ENCODE measurements at places on chromosomes 2 and 18.
A peak's percentile ranks its signal among the peaks of the same experiment; 100 is the strongest.

- no peak for DNase-seq
These were observed 75.6 kb downstream of the NDUFA10 start for GRCh38 chr2:239949537-239949936.

DNA sequence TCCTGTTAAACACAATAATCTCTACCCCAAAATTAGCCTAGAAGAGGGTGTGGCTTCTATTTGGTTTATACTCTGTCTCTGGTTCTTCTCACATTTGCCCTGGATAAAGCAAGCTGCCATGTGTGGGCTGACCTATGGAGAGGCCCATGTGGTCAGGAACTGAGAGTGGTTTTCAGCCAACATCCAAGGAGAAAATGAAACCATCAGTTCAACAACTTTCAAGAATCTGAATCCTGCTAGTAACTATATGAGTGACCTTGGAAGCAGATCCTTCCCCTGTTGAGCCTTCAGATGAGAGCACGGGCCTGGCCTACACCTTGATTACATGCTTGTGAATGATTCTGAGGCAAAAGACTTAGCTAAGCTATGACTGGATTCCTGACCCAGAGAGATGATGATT is 11.5 kb upstream of the TRIB2 start:
- DNase-seq = no peak

GRCh38 chr2:122156176-122156890 is 400.9 kb downstream of the TSN start:
- no peak for DNase-seq

GRCh38 chr2:239903210-239903609 is 121.9 kb downstream of the NDUFA10 start:
- DNase-seq = no peak

DNA sequence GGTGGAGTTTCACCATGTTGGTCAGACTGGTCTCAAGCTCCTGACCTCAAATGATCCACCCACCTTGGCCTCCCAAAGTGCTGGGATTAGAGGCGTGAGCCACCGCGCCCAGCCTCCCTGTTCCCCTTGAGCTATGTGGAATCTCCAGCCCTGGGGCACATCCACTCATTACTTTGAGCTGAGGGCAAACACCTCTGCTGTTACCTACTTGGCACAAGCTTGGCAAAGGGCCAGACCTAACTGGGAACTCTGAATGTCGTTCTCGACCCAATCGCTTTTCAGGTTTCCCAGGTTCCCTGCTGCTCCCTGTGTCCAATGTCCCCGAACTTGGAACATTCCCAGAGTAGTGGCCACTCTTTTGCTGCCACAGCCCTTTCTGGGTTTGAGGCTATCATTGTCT is 40.6 kb downstream of the CHST10 start:
- DNase-seq = no peak

DNA sequence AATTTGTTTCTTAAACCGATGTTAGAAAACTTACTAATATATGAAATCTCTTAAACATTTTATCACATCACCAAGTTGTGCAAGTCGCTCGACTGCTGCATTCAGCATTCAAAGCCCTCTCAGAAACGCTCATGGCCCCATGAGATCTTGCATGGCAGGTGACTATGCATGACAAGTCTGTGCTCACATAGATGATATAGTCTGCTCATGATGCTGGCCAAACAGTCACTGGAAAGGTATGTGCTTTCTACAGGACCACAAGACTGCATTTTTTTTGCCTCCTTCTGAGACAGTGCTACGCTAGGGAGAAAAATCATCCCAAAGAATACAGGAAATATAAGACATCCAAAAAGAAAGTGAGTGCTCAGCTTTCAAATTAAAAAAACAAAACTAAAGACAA is 98.3 kb upstream of the ZBTB14 start:
- no peak for DNase-seq

DNA sequence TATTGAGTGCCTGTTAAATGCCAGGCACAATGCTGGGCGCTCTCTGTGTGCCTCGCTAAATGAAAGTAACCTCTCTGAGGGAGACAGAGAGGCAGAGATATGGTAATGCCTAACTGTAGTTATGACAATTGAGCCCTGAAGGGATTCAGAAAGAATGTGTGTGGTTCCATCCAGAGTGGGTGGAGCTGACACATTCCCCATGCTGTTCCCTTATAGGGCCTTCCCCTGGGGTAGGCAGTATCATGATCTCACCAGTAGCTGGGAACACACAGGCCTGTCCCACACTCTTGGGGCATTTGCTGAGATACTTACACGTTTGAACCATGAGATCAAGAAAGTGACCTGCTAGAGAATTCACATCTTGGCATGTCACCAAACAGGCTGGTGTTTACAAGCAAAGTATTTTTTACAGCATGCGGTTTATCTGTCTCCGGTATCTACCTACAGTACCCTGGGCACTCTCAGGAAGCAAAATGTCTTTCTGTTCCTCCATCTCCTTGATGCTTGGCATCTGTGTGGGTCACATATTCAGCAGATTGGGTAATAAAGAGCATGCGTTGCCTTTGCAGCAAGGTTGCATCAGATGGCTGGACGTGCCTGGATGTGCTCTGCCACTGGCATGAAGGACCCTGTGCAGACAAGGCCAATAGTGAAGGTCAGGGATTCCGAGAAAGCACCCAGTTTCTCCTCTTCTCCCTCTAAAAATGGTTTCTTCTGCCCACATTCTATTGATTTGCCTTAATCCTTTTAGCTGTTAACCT is 9.4 kb downstream of the CTIF start:
- DNase-seq = no peak

GRCh38 chr2:235536711-235537110 is 42.9 kb downstream of the AGAP1 start:
- no peak for DNase-seq

GRCh38 chr2:24855022-24855622 is 61.9 kb downstream of the CENPO start:
- DNase-seq = no peak

DNA sequence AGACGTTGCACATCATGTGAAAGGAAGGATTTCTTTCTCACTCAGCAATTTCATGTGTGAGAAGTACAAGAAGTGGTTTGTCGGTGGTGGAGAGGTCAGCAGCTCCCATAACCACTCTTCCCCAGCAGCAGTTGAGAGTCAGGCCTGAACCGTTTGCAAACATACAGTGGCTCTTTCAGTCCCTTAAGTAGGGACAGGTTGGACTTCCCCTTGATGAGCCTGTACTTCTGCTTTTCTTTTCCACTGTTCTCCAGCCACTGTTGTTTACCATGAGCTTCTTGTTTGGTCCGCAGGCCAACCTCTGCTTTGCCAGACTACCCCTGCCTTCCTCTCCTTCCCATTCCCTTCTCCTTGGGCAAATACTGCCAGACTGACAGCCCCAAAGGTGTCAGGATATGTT is 391.3 kb upstream of the CELF4 start:
- no peak for DNase-seq

- DNase-seq = no peak
These were observed 370.8 kb downstream of the TMEM182 start for GRCh38 chr2:103132536-103133217.

- DNase-seq = no peak
These were observed 84.8 kb downstream of the OSBPL6 start for GRCh38 chr2:178279142-178279541.

DNA sequence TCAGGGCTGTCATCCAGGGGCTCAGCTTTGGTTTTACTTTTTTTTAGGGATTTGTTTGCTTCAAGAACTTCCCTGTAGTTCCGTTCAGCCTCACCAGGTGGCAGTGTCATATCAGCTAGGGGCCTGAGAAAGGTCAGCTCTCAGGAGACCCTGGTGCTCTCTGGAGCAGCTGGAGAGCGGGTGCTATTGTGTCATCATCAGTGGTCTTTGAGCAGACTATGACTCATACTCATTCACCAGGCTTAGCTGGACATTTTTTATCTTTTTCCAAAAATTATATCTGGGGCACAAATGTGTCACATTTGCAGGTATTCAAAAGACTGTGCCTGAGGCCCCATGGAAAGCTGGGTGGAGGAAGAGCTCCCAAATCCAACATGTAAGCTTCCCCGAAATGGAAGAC is 24.4 kb downstream of the ZNF892 start:
- peak; percentile 57 for DNase-seq

GRCh38 chr2:81598453-81598852 is 1293.9 kb upstream of the LRRTM1 start:
- DNase-seq = no peak

GRCh38 chr2:19932928-19933327 is 31.1 kb upstream of the TTC32 start:
- DNase-seq = no peak

DNA sequence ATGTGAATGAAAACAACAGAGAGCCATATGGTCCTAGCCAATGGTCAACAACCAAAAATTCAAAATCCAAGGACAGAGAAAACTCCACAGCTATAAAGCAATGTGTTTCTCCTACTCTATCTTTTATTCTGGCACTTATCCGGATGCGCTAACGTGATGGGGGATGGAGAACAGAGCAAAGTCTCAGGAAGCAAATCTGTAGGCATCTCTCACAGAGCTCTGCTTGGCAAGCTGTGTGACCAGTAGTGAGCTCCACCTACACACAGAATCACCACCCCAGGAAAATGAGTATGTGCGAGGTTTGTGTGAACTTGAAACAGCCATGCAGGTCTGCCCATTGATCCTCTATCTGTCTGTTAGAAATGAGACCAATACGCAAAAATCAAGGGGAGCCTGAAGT is 584.3 kb downstream of the BCL11A start:
- DNase-seq = no peak

DNA sequence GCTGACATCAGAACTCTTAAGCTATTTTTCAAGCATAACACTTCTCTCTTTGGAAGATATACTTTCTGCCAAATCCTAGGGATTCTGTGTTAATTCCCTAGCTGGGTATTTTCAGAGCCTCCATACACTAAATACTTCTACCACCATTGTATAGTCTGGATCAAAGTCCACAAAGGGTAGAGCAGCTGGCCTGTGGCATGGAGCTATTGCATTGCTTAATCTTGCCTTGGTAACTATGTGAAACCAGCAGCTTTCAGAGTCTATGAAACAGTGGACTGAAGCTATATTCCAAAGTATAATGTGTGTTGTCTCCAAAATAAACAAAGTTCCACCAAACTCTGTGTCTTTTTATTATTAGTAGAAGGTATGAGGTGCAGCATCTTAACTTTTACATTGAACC is 296.9 kb upstream of the CDH19 start:
- DNase-seq = no peak

DNA sequence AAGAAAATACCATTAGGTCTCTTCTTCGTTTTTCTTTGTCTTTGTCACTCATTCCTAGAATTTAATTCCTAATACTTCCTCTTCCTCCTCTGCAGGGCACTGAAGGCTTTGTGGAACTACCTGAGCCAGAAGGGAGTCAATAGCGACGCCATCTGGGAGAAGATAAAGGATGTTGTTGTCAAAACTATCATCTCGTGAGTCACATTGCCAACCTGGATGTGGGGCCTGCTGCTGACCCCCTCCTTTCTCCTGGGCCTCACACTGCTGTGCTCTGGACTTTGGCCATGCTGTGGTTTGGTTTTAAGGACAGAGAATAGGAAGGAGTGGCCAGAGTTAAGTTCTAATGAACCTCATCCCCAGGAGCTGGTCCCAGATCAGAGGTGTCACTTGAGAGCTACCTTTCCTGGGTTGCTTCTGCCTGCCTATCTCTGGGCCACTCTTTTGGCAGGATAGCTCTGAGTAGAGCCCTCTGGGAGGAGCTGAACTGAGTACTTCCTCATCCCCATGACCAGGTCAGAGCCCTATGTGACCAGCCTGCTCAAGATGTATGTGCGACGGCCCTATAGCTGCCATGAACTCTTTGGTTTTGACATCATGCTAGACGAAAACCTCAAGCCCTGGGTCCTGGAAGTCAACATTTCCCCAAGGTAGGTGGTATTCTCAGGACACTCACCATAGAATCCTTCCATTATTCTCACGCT is 33.1 kb upstream of the CYP27A1 start:
- DNase-seq = no peak

DNA sequence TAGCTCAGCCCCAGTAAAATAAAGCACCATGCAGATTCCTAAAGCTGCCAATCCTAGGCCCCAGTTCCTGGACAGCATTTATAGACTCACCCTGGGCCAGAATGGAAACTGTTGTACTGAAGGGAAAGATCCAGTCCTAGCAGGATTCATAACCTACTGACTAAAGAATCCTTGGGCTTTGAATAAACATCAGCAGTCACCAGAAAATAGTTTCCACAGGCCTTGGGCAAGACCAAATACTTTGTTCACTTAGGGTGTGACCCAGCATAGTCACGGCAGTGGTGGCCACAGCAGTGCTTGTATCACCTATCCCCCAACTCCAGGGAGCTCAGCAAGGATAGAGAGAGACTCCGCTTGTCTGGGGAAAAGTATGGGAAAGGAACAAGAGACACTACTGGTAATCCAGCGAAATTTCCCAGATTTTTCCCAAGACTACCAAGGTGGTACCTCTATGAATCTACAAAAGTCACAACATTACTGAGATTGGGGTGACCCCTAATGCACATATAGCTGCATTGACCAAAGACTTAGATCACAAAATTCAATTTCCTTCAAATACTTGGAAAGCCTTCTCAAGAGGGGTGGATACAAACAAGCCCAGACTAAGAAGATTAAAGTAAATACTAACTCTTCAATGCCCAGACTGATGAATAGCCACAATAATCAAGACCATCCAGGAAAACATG is 748.1 kb upstream of the LRATD1 start:
- no peak for DNase-seq

GRCh38 chr2:31267437-31268120 is 33.6 kb downstream of the EHD3 start:
- DNase-seq = no peak

GRCh38 chr2:85971366-85971765 is 82.6 kb upstream of the ST3GAL5 start:
- no peak for DNase-seq

- no peak for DNase-seq
These were observed 34.2 kb downstream of the HJURP start for GRCh38 chr2:233819884-233820773.

GRCh38 chr2:170354855-170355780 is 177.2 kb downstream of the MYO3B start:
- peak; percentile 87 for DNase-seq

DNA sequence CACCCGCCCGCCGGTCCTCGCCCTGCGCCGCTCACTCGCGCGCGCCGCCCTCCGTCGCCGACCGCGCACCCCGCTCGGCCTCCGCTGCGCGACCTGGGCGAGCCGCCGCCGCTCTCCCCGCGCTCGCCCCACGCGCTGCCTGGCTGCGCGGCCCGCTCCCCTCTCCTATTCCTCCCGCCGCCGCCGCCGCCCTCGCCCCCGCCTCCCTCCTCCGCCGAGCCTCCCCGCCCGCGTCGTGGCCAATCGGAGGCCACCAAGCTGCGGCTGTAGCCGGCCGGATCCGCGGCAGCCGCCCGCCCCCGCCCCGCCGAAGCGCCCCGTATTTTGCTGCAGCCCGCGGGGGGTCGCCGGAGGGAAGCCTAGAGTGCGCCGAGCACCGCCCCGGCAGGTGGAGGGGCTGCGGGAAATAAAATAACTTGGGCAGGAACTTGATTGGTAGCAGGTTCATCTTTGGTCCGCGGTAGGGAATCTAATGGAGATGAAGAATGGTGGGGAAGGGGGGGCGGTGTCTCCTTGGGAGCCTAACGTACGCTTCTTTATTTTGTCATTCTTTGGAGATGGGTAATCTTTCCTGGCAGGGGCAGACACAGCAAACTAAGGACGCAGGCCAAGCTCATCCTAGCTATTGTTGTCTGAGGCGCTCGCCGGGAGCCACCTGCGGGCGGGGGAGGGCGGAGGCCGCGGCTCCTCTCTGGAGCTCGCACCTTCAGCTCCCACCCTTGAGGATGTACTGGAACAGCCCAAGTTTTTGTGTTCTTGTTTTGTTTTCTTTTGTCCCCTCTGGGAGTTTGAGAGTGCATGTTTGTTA is 1.1 kb upstream of the CDH2 start:
- peak; percentile 92 for DNase-seq

- no peak for DNase-seq
These were observed 32.9 kb downstream of the CENPO start for GRCh38 chr2:24825883-24826772.
